ENCODE measurements at places on chromosomes 4 and X.

DNA sequence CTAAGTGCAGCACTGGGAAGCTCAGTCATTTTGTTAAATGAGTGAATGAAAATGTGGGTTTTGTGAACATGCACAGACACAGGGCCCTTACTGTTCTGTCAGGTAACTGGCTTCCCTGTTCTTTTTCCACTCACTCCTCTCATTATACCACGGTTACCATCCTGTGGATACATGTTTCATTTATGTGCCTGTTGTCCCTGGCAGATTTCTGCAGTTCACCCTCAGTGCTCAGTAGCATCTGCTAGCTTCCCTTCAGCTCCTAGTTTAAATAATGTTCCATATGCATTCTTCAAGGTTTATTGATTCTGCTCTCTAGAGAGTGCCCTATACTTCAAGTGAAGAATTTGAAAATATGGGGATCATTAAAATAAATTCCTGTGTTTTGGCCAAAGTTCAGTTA lies 1634.3 kb upstream of the ADGRL3 start:
- DNase-seq = no peak

DNA sequence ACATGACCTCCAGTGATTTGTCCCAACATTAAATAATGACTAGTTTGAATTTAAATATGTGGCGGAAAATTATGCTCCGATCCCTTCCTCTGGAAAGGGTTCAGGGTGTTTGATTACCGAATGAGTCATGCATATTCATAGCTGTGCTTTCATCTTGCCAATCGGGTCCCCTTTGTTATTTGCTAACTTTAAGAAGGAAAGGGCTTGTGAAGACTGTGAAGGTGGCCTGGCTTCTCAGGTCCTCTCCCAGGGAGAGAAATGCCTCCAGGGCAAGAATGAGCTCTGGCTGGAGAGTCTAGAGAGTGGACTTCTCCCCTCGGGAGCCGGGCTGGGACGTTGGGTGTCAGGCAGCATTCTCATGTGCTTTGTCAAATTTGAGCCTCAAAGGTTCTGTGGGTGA lies 155.5 kb upstream of the PSAPL1 start:
- DNase-seq = no peak

- DNase-seq = no peak
Measured at GRCh38 chrX:70038951-70039350, 10.8 kb downstream of the AWAT2 start.

DNA sequence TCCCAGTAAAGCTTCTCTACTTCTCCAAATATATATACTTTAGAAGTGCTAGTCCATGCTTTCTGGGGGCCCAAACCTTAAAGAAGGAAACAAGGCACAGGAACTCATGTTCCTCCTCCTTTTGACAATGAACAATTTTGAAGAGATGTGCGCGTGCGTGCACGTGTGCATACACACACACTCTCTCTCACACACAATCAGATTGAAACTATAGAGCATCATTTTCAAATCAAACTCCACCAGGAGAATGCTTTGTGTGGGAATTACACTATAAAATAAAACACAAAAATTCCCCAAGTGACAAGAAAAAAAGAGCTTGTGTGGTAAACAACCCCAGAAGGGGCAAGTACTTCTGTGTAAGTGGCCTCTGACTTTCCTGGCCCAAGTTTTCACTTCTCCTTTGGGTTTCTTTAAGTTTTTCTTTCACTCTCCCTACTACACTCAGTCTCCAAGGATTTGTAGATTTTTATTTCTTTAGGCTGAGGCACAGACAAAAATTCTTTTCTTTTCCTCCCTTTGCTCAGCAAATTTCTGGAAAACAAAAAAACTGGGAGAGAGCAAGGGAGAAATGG lies 46.6 kb upstream of the SHISA3 start:
- no peak for DNase-seq

GRCh38 chrX:30822068-30822681 lies 66.9 kb downstream of the TAB3 start:
- no peak for DNase-seq

GRCh38 chr4:80393246-80393969 lies 57.9 kb downstream of the CFAP299 start:
- no peak for DNase-seq

GRCh38 chrX:13223868-13224567 lies 95.8 kb downstream of the ATXN3L start:
- DNase-seq = no peak

GRCh38 chrX:13901354-13901753 lies 84.5 kb upstream of the GPM6B start:
- DNase-seq = no peak

- no peak for DNase-seq
Measured at GRCh38 chrX:30312858-30313257, 3.7 kb upstream of the NR0B1 start.

- DNase-seq = no peak
Measured at GRCh38 chrX:148930206-148930729, 429.9 kb downstream of the AFF2 start.

GRCh38 chr4:66372706-66373105 lies 702.4 kb upstream of the EPHA5 start:
- DNase-seq = no peak

DNA sequence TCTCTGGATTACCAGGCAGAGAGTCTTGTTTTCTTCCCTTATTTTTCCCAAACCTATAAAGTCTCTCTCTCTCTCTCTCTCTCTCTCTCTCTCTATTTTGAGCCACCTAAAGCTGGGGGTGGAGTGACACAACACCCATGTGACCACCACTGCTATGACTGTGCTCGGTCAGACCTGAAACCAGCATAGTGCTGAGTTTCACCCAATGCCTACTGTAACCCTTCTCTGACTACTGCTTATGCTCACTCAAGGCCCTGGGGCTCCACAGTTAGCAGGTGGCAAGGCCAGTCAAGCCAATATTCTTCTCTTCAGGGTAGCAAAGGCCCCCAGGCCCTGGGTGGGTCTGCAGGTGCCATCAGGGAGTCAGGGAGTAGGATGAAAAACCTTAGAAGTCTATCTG lies 114.7 kb upstream of the ARMCX2 start:
- DNase-seq = no peak

- DNase-seq = no peak
Measured at GRCh38 chr4:1039493-1040343, 28.3 kb downstream of the FGFRL1 start.

DNA sequence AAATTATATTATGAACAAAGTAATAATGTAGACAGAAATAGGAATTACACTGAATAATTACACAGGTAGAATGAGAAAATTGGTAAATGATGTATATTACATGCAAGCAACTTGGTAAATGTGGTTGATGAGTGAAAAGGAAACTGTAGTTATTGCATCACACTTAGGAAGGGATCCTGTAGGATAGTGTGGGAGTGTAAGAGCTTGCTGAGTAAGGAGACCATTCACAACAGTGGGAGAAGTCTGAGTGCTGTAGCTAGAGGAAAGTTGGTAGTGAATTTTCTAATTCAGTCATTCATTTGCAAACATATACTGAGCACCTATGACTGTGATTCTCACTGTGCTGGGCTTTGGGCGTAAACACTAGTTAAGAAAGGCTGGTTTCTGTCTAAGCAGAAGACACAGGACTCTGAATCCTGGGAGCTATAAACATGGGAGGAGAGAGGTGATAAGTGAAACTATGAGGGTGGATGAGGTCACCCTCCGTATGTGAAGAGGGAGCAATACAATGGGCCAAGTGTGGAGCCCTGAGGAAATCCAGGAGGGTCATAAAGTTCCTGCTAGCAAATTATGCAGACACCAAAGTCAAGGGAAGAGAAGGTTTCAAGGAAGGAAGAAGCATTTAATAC lies 14.2 kb upstream of the CPE start:
- DNase-seq = no peak

DNA sequence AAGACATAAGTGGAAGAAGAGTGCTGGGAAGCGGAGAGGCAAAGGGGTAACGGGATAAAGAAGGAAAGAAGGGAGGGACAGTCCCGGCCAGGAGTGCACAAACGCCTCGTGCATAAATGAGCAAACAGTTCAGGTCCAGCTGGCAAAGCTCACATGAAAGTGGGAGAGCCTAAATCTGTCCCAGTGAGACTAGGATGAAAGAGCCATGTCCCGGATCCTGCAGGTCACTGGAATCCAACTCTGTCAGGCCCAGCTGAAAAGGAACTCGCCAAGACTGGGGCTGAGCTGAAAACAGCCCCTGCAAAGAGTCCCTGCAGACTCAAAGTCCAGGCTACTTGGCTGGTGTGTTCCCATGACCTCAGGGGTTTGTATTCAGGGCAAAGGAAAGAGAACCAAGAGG lies 38.0 kb upstream of the CRMP1 start:
- DNase-seq = no peak

GRCh38 chr4:76699751-76700310 lies 198.1 kb downstream of the SOWAHB start:
- no peak for DNase-seq

- no peak for DNase-seq
Measured at GRCh38 chr4:159191989-159192388, 89.1 kb downstream of the RAPGEF2 start.

DNA sequence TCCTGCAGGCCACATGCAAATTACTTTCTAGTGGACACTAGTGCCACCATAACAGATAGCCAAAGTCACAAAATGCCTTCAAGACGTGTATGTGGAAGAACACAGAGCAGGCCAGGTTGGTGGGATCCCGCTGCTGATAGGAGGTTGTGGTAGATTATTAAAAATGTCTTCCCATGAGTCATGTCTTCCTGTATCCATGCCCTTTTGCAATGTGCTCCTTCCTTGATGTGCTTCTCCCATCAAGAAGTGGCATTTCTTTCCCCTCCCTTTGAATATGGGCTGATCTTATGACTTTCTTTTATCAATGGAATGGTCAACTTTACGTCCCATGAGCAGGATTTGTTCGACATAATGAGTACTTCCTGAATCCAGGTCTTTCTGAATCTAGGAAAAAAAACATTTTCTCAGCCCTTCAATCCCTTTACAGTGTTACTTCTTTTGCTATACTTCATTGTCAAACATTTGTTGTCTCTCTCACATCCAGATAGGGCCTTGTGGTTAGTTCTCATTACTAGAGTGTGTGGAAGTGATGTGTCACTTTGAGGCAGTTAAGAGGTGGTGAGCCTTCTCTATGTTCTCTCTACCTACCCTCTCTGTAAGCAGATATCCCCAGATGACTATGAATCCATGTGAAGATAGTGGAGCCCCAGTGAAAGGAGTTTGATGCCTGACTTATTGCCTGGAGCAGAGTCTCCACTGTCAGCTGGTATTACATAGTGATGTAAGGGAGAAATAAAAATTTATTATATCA lies 519.2 kb upstream of the DIPK2B start:
- DNase-seq = no peak

DNA sequence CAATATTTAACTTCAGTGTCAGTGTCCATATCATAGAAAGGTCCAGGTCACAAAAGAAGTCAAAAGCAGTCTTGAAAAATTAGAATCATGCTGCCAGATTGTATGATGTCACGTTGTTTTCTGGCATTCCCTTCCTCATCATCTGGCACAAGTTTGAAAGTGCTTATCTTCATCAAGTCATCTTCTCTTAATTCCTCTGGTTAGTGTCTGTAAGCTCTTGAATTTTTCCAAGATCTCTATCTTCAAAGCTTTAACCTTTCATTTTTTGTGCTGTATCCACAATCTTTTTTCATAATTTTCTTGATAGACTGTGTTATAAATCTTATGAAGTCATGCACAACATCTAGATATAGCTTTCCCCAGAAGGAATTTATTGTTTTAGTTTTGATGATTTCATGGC lies 682.7 kb upstream of the AADAT start:
- no peak for DNase-seq

DNA sequence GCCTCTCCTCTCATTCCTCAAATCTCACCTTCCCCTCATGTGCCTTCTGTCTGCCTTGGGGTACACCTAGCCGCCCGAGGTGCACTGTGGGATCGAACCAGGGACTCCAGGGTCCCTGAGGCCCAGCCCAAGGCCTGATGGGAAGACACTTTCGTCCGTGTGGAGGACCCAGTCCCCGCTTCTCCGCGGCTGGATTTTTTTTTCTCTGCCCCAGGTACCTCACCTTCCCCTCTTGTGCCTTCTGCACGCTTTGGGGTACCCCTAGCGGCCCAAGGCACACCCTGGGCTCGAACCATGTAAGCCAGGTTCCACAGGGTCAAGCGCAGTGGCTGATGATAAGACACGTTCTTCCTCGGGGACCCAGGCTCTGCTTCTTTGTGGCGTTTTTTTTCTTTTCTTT lies 530.7 kb downstream of the CWH43 start:
- DNase-seq = no peak

DNA sequence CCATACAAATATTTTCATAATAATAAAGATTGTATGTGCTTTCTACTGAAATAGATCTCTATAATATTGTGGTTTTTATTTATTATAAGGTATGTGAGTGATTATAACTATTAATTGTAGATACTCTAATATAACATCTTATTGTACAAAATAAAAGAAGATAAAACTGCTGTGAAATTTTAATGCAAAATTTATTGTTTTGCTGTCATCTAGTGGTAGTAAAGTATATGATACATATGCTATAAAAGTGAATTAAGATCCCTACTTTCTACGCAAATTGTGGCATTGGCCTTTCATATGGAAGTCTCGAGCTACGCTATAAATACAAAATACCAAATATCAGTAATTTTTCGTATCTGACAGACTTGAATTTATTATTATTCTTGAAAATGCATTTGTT lies 19.3 kb downstream of the YIPF7 start:
- DNase-seq = no peak

- no peak for DNase-seq
Measured at GRCh38 chrX:70979136-70979762, 48.4 kb upstream of the SLC7A3 start.

DNA sequence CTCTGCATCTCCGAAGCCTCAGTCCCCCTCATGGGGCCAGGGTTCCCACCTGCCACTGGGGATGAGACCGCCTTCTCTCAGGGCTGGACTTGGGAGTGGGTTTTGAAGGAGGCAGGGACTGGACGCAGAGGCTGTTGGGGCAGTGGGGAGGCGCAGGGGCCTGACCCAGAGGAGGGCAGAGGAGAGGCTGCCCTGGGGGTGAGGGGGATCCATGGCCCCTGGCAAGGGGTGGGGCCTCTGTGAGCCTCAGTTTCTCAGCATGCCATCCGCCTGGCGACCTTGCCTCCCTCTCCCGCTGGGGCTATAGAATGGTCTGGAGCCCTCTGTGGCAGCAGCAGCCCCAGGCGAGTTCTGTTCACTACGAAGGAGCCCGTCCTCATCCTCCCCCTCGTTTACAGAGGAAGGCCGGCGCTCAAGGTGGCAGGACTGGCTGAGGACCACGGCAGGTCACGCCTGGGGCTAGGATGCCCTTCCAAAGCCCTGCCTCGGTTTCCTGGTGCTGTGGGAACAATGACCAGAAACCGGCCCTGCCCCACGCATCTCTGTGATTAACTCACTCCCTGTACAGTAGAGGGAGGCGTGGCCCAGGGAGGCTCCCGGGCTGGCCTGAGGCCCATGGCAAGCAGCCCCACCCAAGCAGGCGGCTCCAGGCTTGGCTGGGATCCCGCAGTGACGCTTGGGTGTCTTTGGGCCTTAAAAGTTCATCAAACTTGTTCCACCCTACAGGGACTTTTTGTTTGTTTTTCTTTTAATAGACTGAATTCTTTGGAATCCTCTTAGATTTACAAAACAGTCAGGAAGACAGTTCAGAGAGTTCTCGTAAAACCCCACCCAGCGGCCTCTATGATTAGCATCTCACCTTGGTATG lies 16.0 kb upstream of the SH3TC1 start:
- DNase-seq = no peak
